ENCODE measurements at places on chromosomes 3 and 15.

GRCh38 chr3:138962854-138963560 lies 16.0 kb downstream of the FOXL2NB start:
- DNase-seq, result no peak

DNA sequence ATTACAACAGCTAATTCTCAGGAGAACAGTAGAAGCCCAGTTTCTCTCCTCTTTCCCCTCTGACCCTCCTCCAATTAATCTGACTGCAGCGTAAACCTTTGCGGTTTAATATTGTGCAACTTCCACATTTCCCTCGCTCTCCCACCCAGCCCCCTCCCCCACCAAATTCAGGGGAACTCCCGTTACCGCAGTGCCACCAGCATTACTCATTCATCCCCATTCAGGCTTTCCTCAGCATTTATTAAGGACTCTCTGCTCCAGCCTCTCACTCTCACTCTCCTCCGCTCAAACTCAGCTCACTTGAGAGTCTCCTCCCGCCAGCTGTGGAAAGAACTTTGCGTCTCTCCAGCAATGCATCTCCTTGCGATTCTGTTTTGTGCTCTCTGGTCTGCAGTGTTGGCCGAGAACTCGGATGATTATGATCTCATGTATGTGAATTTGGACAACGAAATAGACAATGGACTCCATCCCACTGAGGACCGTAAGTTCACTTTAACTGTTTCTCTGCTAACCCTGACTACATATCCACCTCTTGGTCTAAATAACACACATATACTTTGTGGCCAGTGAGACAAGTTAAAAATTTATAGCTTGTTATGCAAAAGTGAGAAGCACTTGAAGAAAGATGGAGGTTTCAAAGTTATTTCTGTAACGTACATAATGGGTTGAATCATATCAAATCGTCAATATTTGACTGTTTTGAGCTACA lies at the start of gene PTX3:
Gene PTX3 (plus strand): TSS at position 268 of the 709 bp plus-strand sequence. CDS start 84 bp downstream, at position 352.
- no peak for DNase-seq

- no peak for DNase-seq
Observed at GRCh38 chr3:12840591-12841148, 695 bp downstream of the RPL32 start.

DNA sequence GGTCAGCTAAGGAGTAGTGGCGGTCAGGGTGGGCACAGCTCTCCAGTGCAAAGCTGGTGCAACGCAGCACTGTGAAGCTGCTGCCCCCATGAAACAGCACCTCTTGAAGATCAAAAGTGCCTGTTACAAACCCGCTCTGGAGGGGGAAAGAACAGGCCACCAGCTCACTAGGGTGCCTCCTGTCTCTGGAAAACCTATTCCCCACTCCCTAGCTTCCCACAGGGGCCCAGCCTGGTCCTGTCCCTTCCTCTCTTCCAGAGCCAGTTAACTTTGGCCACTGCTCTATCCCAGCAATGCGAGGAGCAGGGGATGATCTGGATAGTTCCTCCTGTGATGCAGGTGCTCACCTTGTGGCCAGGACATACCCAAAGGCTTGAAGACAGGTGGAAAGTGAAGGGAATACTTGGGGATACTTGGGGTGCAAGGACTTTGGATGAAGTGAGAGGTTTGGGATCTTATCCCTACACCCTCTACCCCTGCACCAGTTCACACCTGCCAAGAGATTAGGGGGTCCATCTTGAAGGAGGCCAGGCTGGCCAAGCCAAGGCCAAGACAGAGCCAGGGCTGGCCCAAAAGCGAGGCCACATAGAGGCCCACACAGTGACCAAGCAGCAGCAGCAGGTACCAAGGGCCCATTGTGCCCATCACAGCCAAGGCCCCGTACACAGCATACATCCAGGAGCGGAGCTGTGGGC lies 4.2 kb downstream of the HHATL start:
- no peak for DNase-seq

GRCh38 chr15:81337713-81338157 lies 13.8 kb upstream of the STARD5 start:
- no peak for DNase-seq

GRCh38 chr3:152768478-152768877 lies 66.5 kb upstream of the P2RY1 start:
- no peak for DNase-seq
